Muscle of arm (tissue), 14 donors: ENCODE measurements at places on chromosomes 5 and 9. TPM values are rescaled to one million over a fixed set of nuclear protein-coding genes. Genes with fewer than 3 reads are reported as not detected.
A peak's percentile ranks its signal among the peaks of the same experiment; 100 is the strongest.

GRCh38 chr5:6905423-6905822 lies 192.2 kb downstream of the TENT4A start:
- DNase-seq: no peak

GRCh38 chr5:5588887-5589826 lies 166.7 kb downstream of the ICE1 start:
- DNase-seq: no peak

GRCh38 chr9:113580041-113580953 lies 116.8 kb downstream of the RGS3 start:
- DNase-seq: no peak

GRCh38 chr9:120580051-120580896 lies at the start of gene CDK5RAP2:
Gene CDK5RAP2, minus strand, starts transcription at chr9:120580167. Its CDS starts 189 bp downstream, at chr9:120579978.
- peak; percentile 96 for DNase-seq

GRCh38 chr5:172923539-172923938 lies 35.7 kb upstream of the RPL26L1 start:
- no peak for DNase-seq

- no peak for DNase-seq
Observed at GRCh38 chr5:168734620-168735300, 155.6 kb upstream of the PANK3 start.

- no peak for DNase-seq
Observed at GRCh38 chr5:127153031-127153430, 79.7 kb upstream of the C5orf63 start.

DNA sequence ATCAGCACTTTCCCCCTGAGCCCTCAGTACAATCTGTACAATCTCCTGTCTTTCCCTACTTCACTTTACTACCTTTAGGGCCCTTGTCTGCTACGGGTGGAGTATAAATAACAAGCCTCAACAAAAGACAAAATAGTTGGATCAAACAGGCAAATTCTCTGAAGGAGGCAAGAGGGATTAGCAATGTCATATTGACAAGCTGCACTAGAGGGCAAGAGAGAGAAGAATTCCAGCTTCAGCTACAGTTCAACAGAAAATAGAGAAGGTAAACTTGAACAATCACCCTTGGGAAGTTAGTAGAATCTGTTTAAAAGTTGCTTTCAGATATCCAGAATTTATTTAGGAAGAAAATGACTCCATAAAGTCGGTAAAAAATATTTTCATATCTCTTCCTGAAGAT lies 68.4 kb upstream of the IZUMO3 start:
- DNase-seq: no peak

- DNase-seq: no peak
Observed at GRCh38 chr5:97135868-97136267, 6.5 kb downstream of the LIX1 start.

- DNase-seq: peak; percentile 9
Observed at GRCh38 chr5:152864991-152865390, 459.9 kb upstream of the NMUR2 start.

DNA sequence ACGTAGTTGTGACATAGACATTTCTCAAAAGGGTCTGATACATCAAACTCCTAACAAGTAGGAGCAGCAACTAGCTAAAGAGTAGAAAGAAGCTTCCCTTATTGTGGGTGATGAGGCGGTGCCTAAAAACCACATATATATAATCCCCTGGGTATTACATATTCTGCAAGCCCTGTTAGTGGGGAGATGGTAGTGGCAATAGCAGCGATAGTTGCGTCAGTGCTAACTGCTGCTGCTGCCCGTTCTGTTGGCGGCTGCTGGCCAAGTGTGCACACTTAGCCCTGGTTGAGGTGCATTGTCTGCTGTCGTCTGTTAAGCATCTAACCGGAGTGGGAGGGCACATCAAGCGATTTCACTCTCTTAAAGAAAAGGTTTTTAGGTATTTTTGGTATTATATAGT lies 35.8 kb downstream of the VLDLR start:
- DNase-seq: no peak

GRCh38 chr5:118479285-118479684 lies 509.1 kb downstream of the DTWD2 start:
- DNase-seq: no peak

DNA sequence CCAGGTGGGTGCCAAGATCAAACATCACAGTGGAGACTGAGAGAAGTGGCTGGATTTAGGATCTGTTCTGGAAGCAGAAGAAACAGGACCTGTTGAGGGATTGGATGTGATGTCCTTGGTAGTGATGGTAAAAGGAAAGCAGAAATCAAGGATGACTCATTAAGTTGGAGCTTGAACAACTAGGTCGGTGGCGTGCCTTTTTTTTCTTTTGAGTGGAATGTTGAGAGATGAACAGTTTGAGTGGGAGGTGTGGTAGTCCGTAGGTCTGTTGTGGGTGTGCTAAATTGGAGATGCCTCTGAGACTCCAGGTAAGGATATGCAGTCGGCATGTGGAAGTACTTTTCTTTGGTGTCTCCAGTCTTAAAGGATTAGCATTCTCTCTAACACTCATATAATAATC lies 92.1 kb upstream of the IL12B start:
- no peak for DNase-seq

KIF20A gene
- 32.3 TPM for polyA plus RNA-seq

RELL2 gene
- 0.27 TPM for polyA plus RNA-seq

CCDC171 gene
- 2.6 TPM for polyA plus RNA-seq

SIT1 gene
- 0.55 TPM for polyA plus RNA-seq

C9orf153 gene
- polyA plus RNA-seq: 0.07 TPM

PAX5 gene
- 0.97 TPM for polyA plus RNA-seq
